ENCODE measurements at places on chromosomes 12 and 14. TPM values are rescaled to one million over a fixed set of nuclear protein-coding genes. Genes with fewer than 3 reads are reported as not detected.

KRT75 gene
- 7.3 TPM for total RNA-seq

TAS2R30 gene
- total RNA-seq, result 3.1 TPM

GRIN2B gene
- total RNA-seq, result under 0.01 TPM

TMTC1 gene
- total RNA-seq, result 4.5 TPM

PTPRO gene
- total RNA-seq, result under 0.01 TPM

RAPGEF3 gene
- 3.9 TPM for total RNA-seq

FOXN4 gene
- total RNA-seq, result not detected

PTPN6 gene
- total RNA-seq, result 12.4 TPM

TOMM20L gene
- not detected for total RNA-seq

PTPRB gene
- 0.38 TPM for total RNA-seq

DHH gene
- total RNA-seq, result not detected

UNC79 gene
- under 0.01 TPM for total RNA-seq

OR11G2 gene
- total RNA-seq, result not detected

Measured in bronchial epithelial cell (primary cell).